ENCODE measurements at places on chromosomes 5 and 9.

- no peak for DNase-seq
These were observed 240.6 kb downstream of the EFNA5 start for GRCh38 chr5:107430071-107430625.

GRCh38 chr5:25539536-25539935 lies 894.8 kb upstream of the CDH10 start:
- DNase-seq = no peak

- DNase-seq = no peak
These were observed 28.8 kb downstream of the CAMK4 start for GRCh38 chr5:111252799-111253545.

DNA sequence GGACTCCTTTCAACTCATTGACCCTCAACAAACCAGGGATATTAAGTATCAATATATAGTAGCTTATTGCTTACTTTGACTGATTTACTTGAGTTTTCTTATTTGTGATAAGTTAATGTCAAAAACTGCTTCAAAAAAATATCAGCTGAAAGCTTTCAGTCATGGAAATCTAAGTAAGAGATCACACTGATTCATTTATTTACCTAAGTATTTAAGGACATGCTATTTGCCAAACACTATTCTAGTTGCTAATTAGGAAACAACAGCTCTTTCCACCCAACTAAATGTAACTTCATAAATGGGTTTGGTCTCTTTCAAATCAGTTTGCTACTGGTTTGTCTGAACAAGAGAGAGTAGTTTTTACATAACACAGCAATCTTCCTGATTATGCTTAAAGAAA lies 48.2 kb downstream of the CHD1 start:
- no peak for DNase-seq

GRCh38 chr9:136655536-136656182 lies 7.1 kb upstream of the EGFL7 start:
- DNase-seq = no peak

DNA sequence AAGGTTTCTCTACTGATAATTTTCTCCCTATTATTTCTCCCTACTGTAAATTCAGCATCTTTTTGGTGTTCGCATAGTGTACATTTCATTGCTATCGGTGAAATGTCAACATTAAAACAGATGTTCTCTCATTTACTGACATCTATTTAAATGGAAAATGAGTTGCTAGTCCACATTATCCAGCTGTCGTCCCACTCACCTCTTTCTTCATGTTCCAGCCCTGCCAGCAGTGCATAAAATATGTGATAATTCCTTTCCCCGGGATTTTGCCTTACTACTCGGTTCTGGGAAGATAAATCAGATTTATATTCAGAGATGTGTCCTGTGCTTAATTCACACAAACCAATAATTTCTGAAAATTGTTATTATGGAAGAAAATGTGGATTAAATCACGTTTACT lies 155.8 kb downstream of the MYO10 start:
- no peak for DNase-seq

DNA sequence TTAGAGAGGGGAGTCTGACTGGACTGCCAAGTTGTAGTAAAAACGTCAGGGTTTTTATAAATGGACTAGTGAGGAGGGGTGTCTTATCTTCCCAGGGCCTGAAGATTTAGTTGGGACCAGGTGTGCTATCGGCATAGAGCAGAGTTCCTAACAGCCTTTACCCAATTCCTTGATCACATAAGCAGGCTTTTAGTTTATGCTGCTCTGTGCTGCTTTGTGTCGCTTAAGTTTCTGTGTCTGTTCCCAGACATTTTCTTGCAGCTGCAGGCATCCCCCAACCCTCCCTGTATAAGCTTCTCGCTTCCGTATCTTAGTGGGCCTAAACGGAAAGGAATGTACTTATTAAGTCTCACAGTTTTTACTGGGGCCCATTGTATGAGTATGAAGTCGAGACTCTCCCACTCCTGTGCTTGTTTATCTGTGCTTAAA lies 2.6 kb upstream of the SMC5 start:
- DNase-seq = no peak

- DNase-seq = no peak
These were observed 110.0 kb downstream of the TLE1 start for GRCh38 chr9:81579381-81579780.

GRCh38 chr9:110114086-110114858 lies 93.7 kb downstream of the C9orf152 start:
- no peak for DNase-seq

- DNase-seq = no peak
These were observed 113.2 kb downstream of the SEC61B start for GRCh38 chr9:99335280-99335679.

DNA sequence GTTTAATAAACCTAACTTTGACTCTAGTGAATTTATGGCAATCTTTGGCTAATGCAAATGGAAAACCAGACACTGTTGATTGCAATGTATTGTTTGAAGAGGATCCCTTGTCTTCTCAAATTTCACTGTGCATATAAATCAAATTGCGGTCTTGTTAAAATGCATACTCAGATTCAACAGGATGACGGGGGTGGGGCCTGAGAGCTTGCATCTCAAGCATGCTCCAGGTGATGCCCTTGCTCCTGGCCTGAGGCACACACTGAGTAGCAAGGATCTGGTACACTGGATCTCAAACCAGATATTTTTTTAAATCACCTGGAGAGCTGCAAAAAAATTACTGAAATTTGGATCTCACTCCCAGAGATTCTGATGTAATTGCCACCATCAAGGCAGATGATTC lies 463.7 kb downstream of the DNAH5 start:
- DNase-seq = no peak

DNA sequence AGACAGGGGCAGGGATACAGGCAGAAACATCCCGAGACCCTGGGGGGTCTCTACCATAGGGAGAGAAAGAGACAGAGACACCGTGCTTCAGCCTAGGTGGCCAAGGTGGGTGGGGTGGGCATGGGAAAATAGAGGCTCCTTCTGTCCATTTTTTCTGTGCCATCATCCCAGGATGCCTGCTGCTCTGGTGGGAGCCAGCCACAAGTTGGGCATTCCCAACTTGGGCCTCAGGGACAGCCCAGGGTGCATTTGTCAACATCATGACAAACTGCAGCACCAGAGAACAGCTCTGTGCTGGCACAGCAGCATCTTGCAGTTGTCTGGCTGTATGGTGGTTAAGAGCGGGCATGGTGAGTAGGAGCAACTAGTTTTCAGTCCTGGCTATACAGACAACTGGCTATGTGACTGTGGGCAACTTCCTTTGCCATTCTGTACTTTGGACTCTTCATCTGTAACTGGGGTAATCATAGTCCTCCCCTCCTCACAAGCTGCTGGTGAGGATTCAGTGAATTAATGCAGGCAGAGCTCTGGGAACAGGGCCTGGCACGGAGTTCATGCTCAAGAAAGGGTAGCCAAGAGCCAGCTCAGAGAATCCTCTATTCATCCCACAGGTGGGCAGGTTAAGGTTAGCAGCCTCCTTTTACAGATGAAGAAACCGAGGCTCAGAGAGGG lies 100.4 kb downstream of the RGS3 start:
- no peak for DNase-seq

GRCh38 chr5:98168871-98169270 lies 604.6 kb upstream of the RGMB start:
- DNase-seq = no peak

DNA sequence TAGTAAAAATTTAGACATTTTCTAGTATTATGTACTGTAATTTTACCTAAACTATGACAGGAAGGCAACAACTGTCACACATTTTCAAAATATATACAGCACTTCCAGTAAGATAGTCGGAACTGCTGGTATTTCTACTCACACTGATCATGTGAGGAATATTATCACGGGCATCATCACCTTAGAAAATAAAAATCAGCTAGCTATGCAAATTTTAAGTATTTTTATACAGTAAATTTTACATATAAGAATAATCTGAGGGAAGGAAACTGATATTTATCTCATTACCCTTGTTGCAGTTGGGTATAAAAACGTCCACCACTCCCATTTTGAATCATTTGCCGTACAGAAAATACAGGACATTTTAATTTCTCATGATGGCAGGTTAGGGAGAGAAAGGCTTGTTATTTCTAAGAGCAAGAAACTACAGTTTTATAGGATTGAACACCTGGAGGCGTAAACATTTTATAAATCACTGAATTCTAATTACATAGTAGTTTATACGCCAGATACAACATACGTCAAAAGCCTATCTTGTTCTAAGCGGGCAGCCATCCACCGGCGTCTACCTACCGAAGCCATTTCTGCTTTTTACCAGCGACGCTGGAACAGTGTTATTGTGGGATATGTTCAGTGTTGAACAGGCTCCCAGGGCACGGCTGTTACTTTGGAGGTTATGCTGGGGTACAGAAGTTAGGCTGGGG lies 729 bp upstream of the TNPO1 start:
- no peak for DNase-seq

DNA sequence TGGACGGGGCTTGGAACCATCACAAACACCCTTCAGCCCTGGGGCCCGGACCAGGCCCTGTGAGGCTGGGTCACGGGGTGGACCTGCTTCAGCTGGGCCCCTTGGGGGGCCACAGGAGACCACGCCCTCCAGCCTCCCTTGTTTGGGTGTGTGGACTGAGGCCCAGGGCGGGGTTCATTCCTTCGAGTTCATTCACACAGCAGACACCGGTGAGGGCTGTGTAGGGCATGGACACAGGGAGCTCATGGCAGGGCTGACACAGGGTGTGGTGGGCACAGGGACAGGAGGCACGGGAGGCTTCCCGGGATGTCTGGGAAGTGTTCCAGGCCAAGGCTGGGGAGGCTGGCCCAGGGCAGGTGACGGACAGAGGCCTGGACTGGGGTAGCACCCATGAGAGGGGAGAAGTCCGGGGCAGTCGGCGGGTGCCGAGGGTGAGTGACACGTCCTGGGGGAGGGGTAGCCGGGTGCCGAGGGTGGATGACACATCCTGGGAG lies 8.9 kb downstream of the DNLZ start:
- no peak for DNase-seq

DNA sequence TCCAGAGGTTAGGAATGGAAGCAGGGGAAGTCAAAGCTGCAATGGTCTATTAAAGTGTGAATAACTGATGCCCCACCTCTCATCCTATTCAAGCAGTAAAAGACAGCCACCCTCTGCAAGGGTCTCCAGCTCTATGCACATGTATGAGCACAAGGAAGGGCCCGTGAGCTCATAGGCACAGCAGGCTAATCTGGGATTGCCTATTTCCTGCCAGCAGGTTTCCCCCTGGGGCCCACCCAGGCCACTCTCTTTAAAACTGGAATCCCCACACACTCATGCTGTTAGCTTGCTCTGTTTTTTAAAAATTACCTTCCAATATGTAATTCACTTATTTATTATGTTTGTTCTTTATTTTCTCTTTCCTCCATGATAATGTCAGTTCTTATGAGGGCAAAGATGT lies 48.7 kb upstream of the ZNF366 start:
- no peak for DNase-seq

DNA sequence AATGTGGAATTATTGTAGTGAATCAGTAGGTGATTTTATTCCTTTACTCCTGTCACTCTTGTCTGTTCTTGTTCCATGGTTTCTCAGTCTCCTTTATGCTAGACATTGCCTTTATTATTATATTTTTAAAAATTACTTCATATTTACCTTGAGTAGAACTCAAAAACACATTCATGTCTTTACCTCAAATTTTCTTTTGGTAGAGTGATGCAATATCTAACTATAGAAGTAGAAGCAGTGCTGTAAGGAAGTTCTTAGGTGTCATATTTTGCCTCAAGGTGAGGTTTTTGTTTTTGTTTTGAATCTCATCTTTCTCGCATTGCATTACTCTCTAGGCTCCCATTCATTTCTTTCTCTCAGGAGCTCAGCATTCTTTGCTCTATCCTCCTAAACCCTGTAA lies 12.2 kb downstream of the IPO11 start:
- no peak for DNase-seq

DNA sequence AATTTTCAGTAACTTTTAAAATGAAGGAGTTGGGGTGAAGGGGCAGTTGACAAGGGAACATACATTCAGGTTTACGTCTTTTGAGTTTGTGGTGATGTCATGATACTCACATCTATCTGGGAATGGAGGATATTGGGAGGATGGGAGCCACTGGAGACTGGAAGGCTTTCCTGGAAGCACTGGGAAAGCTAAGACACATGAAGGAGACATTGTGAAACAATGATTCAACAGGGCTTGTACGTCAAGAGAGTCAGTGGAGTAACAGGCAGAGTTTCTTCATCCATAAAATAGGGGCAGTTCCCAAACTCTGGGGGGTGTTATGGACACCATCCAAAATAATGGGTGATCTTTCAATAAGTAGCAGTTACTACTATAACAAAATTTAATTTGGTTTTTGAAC lies 572.8 kb downstream of the CCDC171 start:
- DNase-seq = no peak

GRCh38 chr9:130237076-130237475 lies 28.5 kb upstream of the HMCN2 start:
- DNase-seq = no peak

DNA sequence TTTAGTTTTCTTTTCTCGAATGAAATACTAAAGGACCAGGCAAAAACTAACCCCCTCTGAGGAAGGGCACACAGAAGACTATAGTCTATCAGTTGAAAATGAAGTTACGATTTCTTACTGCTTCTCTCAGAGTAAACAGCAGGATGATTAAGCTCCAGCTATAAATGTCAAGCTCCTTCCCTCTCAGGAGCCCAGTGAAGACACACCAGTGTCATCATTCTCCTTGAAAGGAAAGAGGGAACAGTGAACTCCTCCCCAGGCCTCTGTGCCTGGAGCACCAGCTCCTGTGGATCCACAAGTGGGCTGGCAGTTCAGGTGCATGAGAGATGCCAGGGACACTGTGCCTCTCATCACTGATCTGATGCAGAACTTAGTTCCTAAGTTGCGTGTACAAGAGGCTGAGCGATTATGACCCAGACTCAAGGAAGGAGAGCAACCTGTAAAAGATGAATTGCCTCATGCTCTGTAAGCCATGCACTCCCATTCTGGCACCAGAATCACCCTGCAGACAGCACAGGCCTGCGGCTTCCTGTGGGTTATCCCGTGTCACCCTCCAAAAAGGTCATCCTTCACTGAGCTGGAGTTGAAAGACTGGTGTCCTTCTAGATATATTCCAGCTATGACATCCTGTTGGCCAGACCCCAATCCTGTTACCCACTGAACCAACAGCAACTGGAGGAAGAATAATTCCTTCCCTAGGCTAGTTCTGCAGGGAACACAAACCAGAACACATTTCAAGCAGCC lies 394.0 kb downstream of the SEMA5A start:
- DNase-seq = no peak

DNA sequence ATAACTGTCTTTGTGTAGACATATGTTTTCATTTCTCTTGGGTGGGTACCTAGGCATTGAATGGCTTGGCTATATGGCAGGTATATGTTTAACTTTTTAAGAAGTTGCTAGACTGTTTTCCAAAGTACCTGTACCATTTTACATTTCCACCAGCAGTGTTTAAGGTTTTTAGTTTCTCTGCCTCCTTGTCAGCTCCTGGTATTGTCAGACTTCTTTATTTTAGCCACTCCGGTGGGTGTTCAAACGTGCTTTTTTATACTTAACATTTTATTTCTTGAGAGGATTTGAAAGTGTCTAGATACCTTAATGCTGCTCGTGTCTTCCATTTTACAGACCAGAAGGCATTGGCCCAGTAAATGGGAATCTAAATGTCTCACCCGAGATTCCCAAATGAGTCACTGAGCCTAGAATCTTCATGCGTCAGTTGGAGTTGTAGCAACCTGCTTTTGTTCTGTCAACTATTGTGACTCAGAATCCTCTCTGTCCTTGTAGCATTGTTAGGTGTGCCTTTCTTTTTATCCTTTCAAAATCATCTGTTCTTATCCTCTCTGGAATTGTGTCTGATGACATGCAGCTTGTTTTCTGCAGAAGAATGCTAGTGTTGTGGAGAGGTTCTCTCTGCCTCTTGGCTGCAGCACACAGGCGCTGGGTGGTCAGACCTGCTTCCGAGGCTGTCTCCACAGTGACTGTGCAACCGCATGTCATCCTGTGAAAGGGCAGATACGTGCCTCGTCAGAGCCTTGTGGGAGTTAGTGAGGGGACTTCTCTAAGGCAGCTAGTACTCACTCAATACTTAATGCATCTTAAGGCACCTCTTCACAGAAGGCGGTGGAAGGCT lies 291.8 kb downstream of the AOPEP start:
- DNase-seq = no peak
